ENCODE measurements at places on chromosomes 4 and X. TPM values are rescaled to one million over a fixed set of nuclear protein-coding genes. Genes with fewer than 3 reads are reported as not detected.

The TBC1D9 gene
- 6.5 TPM for total RNA-seq

The SLC30A9 gene
- total RNA-seq: 26.7 TPM

The NR3C2 gene
- total RNA-seq: not detected

The NUDT10 gene
- total RNA-seq: 0.42 TPM

The UCP1 gene
- total RNA-seq: not detected

The TKTL2 gene
- not detected for total RNA-seq

The ATP8A1 gene
- total RNA-seq: 0.03 TPM

The PF4V1 gene
- total RNA-seq: not detected

The SMPX gene
- not detected for total RNA-seq

Data from A549 treated with CORT108297 at 1 μM for 4 hours (cell line).